ENCODE measurements at places on chromosomes 5 and 9.

- DNase-seq: no peak
Observed at GRCh38 chr5:67393211-67393610, 196.6 kb upstream of the CD180 start.

DNA sequence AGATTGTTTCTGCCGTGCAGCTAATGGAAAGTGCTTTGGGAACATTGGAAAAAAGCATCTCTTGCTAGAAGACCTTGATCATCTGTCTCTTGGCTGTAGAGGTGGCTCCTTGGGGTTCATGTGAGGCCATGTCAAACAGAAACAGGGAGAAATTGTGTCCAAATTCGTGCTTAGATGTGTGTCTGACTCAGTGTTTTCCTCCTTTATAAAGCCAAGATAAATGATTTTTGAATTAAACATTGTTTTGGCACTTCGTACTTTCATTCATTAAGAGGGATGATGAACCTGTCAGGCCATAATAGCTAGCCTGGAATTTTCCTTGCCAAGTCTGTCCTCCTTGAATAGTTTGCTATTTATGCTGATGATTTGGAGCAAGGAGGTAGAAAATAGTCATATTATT, 143.8 kb downstream of the FBXL7 start:
- DNase-seq: no peak

GRCh38 chr5:128673970-128674369, 135.9 kb upstream of the FBN2 start:
- DNase-seq: no peak

- no peak for DNase-seq
Observed at GRCh38 chr5:40549616-40550015, 130.1 kb upstream of the PTGER4 start.

GRCh38 chr9:13628526-13628925, 349.0 kb upstream of the MPDZ start:
- DNase-seq: peak; percentile 32

GRCh38 chr5:62385816-62386400, 17.8 kb downstream of the DIMT1 start:
- DNase-seq: no peak

- peak; percentile 38 for DNase-seq
Observed at GRCh38 chr9:16329671-16330113, 540.8 kb downstream of the BNC2 start.

DNA sequence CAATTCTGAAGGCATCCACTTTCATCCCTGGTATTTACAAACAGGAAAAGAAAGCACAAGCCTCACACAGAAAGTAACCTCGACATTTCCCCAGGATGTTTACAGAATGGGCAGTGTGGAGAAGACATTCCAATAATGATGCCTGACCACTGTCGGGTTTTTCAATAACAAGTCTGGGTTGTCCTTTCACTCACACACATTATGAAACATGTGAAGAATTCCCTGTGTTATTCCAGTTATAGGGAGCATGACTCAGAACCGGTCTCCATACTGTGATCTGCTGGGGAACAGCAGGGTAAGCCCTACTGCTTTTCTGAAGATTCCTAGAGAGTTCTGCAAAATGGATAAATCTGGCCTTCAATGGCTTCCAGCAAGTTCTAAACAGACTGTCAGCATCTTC, 155.3 kb downstream of the ADAMTS12 start:
- DNase-seq: peak; percentile 89

DNA sequence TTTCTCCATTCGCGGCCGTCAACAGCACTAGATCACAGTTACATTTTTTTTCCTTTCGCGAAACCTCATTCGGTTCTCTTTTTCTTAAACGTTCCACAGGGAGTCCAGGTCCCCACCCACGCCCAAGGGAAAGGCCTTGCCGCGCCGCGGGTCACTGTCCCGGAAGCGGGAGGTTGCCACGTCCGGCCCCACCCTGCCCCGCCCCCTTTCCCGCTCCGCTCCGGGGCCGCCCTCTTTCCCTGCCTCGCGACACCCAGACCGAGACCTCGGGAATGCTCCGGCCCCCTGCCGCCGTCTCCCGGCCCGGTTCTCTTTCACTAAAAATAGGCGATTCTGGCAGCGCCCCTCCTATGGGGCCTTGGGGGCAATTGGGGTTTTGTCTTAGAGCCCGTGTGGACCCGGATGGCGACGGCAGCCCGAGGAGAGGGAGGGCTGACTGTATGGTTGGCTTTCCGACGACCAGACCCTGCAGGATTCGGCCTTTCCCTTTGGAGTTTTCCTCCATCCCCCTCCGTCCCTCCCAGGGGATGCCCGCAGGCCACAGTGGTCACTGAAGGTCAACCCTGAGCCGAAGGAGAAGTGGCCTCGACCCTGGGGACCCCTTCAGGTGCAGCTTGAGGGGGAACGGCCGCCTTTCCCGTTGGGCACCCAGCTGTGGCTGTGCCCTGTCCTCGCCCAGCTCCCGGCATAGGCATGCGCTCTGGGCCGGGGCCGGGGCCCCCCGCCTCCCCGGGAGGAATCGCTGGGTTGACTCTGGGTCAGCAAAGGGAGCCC, 2.8 kb upstream of the RACK1 start:
- DNase-seq: peak; percentile 88

- DNase-seq: peak; percentile 40
Observed at GRCh38 chr9:4750023-4750673, 9.1 kb upstream of the AK3 start.

GRCh38 chr9:106886111-106887046, 23.4 kb downstream of the ZNF462 start:
- no peak for DNase-seq

DNA sequence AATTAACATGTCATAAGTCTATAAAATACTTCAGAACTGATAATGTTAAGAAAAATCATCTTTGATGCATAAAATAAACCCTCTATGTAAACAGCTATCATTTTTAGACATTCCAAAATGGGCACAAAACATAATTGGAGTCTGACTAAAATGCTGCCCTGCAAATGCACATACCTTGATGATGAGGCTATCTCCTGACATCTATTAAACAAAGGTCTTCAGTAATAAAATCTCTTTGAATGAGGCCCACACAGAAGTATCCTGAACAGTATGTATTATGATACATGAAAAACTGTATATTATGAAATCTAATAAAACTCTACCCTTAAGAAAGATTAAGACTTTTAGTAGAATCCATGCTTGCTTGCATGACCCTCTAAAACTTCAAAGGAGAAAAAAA, 66.1 kb downstream of the FBXL17 start:
- peak; percentile 4 for DNase-seq

GRCh38 chr5:69415584-69415958, 655 bp downstream of the MARVELD2 start:
- no peak for DNase-seq

DNA sequence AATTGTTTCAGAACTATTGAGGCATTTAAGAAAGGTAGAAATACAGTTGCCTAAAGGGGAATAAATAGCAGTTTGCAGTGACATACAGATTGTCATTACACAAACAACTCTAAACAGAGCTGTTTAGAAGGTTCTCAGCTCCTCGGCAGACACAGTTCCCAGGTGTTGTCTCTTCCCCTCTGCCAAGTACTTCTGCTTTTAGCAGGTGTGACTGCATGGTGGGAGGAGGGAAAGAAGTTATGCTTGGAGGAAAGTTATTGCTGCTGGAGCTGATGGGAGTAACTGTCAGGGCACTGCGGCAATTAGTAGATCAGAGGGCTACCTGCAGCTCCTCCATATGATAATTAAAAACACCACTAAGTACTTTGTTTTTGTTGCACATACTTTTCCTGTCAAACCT, 14.5 kb downstream of the EDIL3 start:
- DNase-seq: no peak

DNA sequence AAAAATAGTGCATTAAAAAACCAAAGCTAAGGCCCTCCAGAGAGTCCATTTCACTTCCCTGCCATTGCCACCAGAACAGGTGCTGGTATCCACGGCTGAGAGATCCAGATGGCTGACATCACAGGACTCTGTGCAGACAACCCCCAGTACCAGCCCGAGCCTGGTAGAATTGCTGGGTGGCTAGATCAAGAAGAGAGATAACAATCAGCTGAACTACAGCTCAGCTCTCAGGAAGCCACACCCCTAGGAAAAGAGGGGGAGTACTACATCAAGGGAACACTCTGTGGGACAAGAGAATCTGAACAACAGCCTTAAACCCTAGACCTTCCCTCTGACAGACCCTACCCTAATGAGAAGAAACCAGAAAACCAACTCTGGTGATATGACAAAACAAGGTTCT, 73.8 kb upstream of the SLIT3 start:
- DNase-seq: peak; percentile 34

DNA sequence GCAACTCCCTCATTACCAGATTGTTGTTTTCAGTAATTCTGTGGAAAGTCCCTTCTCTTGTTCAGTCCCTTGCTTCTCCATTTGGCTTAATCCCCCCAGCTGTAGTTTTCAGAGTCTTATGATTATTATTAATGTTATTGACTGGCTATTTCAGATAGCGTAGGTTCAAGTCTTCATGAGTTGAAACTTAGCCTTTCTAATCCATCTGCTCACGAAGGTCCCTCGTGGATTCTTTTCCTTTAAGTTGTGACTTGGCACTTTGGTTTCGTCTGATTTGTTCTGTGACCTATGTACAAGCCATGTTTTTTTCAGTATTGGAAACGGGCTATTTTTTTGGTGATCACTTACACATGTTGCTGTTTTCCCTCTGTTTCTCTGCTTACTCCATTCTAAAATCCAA, 260.3 kb downstream of the TMEM167A start:
- no peak for DNase-seq

DNA sequence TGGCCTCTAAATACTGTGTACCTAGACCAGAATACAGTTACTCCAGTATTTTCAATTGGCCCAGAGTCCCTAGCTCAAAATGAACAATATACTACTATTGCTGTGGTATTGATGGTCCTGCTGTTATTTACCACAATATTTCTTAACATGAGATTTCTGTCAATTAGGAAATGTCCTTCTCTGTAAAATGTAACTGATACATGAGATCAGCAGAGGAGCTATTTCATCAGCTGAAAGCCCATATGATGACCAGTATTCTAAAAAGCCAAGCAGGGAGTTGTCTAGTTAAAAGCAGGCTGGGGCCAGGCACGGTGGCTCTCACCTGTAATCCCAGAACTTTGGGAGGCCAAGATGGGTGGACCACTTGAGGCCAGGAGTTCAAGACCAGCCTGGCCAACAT, 187.7 kb upstream of the PTGER4 start:
- no peak for DNase-seq

- peak; percentile 8 for DNase-seq
Observed at GRCh38 chr9:75376680-75377254, 288.5 kb downstream of the OSTF1 start.

- DNase-seq: no peak
Observed at GRCh38 chr5:179373101-179373934, 28.1 kb upstream of the ADAMTS2 start.

DNA sequence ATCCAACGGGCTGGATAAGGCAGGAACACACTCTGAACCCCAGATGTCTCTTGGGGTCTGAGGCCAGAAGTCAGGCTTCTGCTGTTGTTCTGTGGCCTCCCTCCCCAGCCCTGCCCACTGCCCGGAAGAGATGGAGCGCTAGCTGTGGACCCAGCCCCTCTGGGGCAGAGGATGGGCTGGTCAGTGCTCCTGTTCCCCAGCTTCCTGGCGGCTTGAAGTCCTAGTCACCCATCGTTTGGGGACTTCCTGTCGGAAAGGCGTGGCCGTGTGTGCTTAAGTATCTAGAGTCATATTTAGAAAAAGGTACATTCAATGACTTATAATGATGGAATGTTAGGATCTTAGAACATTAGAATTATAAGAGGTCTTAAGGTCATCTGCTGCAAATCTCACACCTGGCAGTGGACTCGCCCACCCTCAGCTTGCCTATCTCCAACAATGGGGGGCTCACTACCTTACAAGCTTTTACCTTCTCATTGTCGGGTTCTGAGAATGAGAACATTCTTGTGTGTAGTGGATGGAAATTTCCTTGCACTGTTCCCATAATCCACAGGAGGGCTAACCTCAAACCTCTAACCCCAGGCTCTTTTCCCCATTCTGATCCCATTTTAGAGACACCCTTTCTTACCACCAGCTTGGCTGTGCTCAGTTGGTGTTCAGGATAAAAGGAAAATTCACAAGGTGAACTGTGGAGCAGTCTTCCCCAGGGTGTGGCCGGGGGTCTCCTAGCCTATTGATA, 13.4 kb upstream of the AIF1L start:
- no peak for DNase-seq

- DNase-seq: no peak
Observed at GRCh38 chr9:90059436-90059835, 454.6 kb downstream of the GADD45G start.

DNA sequence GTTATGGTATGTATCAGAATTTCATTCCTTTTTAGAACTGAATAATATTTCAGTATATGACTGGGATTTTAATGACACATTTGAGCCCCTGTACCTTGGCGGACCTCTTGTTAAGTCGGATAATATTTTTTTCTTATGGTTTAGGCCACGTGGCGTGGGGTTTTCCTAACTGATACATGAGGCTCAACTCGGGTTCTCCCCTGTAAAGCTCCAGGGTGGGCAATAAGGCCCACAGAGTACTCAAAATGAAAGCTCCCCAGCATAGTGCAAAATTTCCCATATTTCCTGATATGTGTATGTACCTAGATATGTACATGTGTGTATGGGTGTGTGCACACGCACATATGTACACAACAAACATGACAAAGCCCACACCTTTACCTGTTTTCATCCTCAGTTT, 24.5 kb downstream of the TICAM2 start:
- no peak for DNase-seq

DNA sequence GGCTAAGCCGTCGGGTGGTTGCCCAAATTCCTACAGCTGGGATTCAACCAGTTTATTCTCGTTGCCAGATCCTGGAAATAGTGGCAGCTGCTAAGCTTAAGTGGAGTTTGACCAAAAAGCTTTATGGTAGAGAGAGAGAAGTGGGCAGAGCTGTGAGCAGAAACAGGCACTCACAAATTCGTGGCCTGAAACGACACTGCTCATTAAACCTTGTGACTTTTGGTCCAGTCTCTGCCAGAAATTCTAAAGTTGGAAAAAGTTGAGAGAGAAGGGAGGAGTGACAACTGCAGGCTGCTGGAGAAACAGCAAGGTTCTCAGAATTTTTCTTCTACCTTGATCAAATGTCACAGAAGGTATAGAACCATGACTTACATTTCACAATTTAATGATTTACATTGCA, 131.5 kb downstream of the MTX3 start:
- no peak for DNase-seq

- no peak for DNase-seq
Observed at GRCh38 chr5:173490681-173491080, 125.8 kb downstream of the BOD1 start.

- peak; percentile 24 for DNase-seq
Observed at GRCh38 chr5:27708534-27708933, 670.1 kb upstream of the CDH9 start.

- peak; percentile 73 for DNase-seq
Observed at GRCh38 chr5:96133341-96134079, 171.9 kb upstream of the ELL2 start.

DNA sequence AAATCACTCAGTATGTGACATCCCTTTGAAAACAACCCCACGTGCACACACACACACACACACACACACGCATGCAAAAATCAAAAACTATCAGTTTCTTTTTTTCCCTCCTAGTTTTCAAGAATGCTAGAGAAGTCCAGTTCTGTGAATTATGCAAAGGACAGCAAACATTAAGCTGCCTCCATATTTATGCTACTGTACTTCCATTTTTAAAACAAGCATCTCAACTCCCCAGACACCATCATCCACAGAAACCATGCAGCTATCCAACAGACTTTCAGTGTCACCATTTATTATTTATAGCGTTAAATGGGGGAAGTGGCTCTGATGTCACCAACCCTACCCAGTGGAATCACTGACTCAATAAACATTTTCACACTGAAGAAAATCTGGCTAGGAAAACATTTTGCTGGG, 1.6 kb downstream of the FBXW11 start:
- peak; percentile 40 for DNase-seq

- peak; percentile 94 for DNase-seq
Observed at GRCh38 chr5:113059232-113060040, 82.8 kb downstream of the DCP2 start.

Data from fibroblast of skin of right quadriceps (primary cell).